ENCODE measurements at places on chromosomes 2 and 18.

GRCh38 chr18:371609-371982 is 103.7 kb upstream of the THOC1 start:
- no peak for DNase-seq

- no peak for DNase-seq
Observed at GRCh38 chr18:49227441-49228165, 232.8 kb downstream of the DYM start.

DNA sequence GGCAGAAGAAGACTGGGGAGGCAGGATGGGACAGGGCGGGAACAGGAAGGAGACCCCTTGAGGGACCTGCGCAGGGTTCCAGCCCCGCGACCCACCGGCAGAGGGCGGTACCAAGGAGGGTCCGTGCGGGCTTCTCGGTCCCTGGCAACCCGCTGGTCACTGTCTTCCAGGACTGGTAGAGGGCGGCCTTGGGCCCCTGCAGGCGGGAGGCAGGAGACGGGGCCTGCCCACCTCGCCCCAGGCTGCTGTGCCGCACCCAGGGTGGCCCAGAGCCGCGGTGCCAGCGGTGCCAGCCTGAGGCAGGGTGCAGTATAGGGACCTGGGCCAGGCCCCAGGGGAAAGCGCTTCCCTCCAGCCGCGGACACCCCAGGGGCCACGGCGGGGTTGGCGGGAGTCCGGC is 34.5 kb downstream of the NEURL3 start:
- DNase-seq = no peak

GRCh38 chr2:111069722-111070121 is 51.0 kb upstream of the BCL2L11 start:
- DNase-seq = no peak

- no peak for DNase-seq
Observed at GRCh38 chr2:195782156-195782555, 125.1 kb downstream of the SLC39A10 start.

- no peak for DNase-seq
Observed at GRCh38 chr2:132645722-132646539, 24.1 kb downstream of the LYPD1 start.

GRCh38 chr18:48794251-48794970 is 156.4 kb downstream of the SMAD7 start:
- DNase-seq = no peak

- DNase-seq = peak; percentile 10
Observed at GRCh38 chr2:69917852-69918251, 2.9 kb downstream of the MXD1 start.

DNA sequence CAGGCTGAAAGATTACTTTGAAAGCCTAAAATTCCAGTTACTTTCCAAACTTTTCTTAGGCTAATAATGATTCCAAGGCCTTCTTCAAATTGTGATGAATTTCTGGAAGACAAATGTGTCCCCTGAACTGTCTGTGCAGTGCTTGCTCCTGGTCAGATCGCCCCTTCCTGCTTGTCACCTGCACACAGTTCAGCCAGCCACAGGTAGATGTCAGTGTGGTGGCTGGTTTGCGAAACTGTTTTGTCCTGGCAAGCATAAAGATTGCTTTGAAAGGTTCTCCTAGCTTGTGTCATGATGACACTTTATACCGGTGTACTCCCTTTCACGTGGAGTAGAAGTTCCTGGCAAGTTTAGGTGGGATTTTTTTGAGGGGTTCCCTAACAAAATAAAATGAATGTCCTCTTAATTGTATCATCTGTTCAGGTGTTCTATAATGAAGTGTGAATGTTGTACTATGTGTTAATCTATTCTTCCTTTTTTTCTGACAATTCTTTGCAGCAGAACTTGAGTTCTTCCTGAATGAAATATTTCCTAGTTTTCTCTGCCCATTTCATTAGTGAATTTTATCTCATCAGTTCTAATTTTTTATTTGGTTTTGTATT is 298.8 kb downstream of the ZNF407 start:
- peak; percentile 51 for DNase-seq

DNA sequence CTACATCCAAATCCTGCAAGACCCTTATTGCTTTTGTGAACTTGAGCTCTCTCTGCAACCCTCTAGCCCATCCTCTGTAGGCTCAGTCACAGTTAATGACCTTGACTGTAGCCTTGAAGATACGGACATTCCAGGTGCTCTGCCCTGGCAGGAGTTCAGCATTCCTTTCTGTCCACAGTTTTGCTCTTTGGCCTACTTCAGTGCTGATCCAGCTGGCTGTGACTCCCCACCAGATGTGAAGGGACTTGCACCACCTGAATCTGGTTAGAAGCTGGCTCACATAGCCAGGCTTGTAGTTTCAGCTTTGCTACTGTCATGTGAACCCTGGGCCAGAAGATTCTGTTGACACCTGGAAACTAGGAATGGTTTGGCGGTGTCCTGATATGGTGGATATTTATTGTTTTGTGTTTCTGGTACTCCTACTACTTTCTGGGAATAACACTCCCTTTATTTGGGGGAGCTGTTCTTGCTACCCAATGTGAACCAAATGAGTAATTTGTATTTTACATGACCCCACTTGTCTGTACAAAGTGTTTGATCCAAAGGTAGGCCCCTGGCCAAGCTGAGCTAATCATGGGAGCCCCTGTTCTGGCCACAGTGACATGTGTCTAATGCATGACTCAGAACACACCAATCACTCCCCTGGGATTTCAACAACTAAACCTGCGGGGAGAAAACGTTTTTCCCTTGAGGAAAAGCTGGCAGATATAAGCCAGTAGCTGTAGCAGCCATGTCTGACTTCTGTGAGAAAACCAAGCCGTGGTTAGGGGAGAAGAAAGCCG is 73.4 kb downstream of the CDCA7 start:
- no peak for DNase-seq

- no peak for DNase-seq
Observed at GRCh38 chr18:45295388-45295787, 319.9 kb upstream of the SLC14A2 start.

DNA sequence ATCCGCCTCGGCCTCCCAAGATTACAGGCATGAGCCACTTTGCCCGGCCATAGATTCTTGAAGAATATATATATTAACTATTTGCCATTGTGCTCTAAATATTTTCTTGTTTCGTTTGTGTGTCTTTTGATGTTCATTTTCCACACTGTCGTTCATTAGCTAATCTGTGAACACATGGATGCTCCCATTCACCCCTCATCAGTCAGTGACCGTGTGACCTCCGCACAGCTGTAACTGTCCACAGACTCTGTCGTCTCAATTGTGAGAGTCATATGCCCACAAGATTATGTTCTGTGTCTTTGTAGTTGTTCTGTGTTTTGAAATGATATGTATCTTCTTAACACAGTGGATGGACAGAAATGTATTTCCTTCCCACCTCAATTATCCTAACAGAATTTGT is 29.6 kb downstream of the RAMP1 start:
- DNase-seq = no peak

- DNase-seq = no peak
Observed at GRCh38 chr2:190887089-190887488, 6.5 kb downstream of the GLS start.

DNA sequence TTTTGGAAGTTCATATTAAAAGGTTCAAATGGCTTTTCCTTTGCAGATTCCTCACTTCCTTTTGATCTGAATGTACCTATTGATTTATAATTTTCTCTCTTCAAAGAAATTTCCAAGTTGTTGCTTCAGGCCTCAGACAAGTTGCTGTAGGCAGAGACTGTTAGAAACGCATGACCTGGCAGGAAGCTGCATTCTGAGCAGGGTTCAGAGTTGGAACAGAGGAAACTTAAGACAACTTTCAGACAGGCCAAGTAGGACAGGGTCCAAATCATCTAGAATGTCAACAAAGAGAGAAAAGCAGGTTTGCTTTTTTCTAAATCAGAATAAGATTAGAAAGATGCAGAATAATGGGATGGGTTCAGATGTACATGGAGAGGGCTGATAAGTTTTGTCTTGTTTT is 416.3 kb downstream of the LRP1B start:
- no peak for DNase-seq

- DNase-seq = no peak
Observed at GRCh38 chr2:1037066-1037465, 86.4 kb downstream of the SNTG2 start.

DNA sequence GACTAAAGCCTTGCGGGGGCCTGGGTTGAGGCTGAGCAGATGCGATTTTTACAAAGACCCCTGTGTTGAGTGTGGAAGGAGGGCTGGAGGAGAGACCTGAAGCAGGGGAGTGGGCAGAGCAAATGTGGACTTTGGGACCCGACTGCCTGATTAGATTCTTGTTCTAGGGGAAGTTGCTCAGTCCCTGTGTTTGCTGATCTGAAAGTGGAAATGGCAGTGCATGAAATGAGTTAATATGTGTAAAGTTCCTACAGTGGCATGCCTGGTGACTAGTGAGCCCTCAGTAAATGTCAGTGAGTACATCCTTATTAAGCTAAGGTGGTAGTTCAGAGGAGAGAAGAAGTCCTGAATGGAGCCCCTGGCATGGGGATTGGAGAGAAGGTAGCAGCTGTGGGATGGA is 52.3 kb downstream of the ARMC9 start:
- no peak for DNase-seq

DNA sequence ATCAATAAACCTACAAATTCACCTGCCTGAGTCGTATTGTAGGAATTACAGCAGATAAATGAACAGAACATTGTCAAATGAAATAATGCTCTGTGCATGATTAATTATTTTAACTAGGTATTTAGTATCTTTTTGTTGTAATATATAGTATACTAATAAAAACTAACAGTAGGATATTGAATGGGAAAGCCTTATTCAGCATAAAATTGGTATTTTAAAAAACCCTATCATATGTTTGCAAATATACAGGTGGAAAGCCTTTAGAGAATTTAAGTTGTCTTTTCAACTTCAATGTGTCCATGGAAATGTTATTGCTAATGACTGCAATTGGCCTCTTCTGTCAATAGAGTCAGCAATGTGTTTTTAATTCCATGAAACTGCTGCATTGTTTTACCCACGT is 40.8 kb upstream of the SLC35F5 start:
- no peak for DNase-seq

DNA sequence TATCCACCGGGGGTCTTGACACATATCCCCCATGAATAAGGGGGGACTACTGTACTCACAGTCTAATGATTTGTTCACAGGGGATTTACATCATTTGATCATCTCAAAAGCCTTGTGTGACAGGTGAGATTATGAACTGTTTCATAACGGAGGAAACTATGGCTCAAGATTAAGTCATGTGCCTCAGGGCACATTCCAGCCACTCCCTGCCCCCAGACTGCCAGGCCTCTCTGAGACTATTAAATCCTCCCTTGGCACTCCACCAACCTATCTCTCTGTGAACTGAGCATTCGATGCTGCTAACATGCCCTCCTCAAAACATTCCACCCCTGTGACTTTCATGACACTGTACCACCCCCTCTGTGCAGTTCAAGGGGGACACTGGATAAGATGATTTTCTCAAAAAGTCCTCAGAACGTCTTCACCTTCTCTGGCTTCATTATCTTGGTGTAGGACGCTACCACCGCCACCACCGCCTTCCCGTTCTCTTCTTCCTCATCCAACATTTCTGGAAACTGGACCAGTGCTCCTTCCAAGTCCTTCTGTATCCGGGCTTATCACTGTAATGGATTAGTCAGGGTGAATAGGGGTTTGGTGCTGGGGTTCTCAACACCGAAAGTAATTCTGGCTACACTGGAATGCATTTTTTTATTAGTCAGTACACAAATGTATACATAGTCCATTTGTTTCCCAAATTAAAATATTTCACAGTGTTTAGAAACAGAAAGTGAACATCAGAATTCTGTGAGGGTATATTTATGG is 169.6 kb downstream of the KCNS3 start:
- DNase-seq = peak; percentile 16

- DNase-seq = no peak
Observed at GRCh38 chr2:240602266-240603050, 15.9 kb downstream of the CAPN10 start.

- DNase-seq = peak; percentile 37
Observed at GRCh38 chr18:69787825-69788547, 159.7 kb downstream of the CD226 start.

DNA sequence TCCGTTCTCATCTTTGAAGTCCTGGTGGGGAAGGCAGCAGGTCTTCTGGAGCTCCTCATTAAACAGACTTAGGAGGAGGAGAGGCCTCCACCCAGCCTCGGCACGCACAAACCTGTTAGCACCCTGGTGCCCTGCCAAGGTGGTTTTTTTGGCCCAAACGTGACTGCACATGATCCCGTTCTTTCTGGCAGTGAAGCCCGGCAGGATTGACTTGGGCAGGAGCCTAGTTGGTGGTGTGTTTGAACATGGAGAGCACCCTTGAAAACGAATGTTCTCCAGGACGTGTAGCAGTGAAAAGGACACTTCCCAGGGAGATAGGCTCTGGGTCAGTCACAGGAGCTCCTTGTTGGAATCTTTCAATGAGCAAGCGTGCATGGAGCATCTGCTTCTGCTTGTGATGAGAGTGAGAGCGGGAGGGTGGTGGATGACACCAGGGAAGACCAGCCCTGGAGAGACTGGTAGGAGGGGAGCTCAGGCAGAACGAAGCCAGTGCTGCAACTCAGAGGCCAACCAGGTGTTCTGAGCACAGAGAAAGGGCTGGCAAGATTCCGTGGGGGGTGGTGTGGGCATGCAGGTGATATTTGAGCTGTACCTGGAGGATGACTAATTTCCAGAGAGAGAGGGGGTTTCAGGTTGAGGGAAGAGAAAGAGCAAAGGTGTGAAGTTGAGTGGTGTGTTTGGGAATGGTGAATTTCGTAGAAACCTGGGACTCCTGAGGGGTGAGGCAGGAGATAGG is 73.8 kb downstream of the TANC1 start:
- no peak for DNase-seq

- DNase-seq = no peak
Observed at GRCh38 chr2:204127238-204127637, 190.7 kb downstream of the ICOS start.

DNA sequence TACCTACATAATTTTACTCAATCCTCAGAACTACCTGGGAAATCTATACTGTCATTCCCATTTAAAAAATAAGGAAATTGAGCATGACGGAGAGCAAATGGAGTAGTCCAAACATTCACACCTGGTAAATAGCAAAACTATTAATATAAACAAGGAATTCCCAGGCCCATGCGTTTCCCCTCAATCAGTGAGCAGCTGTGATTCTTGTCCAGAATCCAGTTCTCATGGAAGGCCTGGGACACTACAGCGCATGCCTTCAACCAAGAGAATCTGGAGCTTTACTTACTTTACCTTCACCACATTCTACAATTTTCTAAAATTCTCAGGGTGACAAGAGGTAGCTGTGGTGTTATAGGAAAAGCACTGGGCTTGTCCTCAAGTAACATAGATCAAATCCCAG is 259.0 kb downstream of the LRATD1 start:
- DNase-seq = no peak

DNA sequence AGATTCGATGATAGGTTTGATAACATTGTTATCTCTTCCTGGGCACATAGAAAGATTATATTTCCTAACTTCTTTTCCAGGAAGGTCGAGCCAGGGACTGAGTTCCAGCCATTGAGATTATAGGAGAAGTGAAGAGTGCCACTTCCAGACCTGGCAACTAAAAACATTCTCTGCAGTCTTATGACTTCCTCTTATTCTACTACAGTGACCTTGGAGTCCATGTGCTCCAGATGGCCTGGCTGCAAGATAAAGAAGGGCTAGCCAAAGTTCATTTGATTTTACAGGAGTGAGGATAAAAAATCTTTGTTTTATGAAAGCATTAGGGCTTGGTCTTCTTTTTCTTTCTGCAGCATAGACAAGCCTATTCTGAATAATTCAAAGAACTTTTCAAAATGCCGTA is 363.0 kb downstream of the FSIP2 start:
- DNase-seq = no peak
